ENCODE measurements at places on chromosomes 6 and 20. TPM values are rescaled to one million over a fixed set of nuclear protein-coding genes. Genes with fewer than 3 reads are reported as not detected.

HLA-DQA1 gene
- total RNA-seq: not detected

C4A gene
- total RNA-seq: 4.2 TPM

VWA7 gene
- total RNA-seq: not detected

ZBTB12 gene
- 2.7 TPM for total RNA-seq

DNA sequence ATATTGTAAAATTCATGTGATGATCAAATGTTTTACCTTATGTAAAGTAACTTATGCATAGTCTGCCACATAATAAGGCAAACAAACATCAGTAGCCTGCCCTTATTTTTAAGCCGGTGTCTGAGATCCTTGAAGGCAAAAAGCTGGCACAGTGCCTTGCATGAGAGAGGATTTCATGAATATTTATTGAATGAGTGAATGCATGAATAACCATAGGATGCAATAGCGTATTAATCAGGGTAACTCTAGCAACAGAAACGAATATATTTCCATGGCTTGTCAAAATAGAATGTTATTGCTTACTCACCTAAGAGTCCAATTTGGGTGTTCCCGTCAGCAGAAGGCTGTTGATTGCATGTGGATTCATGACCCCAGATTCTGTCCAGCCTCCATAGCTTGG lies 34.9 kb downstream of the BTBD3 start:
- DNase-seq: no peak

DNA sequence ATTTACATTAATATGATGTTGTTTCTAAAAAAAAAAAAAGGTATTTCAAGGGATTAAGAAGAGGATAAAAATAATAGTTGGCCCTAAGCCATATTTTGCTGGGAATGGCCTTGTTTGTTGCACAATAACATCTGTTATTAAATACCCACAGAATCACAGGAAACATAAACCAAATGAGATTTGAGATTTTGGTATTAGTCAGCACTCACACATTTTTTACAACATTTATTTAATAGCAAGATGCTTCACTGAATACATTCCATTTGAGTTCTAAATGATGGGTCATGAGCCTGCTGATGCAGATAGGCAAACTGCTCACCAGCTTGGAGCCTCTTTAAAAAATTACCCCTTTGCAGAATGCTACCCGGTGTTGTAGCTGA lies 92.9 kb upstream of the ENPP5 start:
- DNase-seq: peak; percentile 74

DNA sequence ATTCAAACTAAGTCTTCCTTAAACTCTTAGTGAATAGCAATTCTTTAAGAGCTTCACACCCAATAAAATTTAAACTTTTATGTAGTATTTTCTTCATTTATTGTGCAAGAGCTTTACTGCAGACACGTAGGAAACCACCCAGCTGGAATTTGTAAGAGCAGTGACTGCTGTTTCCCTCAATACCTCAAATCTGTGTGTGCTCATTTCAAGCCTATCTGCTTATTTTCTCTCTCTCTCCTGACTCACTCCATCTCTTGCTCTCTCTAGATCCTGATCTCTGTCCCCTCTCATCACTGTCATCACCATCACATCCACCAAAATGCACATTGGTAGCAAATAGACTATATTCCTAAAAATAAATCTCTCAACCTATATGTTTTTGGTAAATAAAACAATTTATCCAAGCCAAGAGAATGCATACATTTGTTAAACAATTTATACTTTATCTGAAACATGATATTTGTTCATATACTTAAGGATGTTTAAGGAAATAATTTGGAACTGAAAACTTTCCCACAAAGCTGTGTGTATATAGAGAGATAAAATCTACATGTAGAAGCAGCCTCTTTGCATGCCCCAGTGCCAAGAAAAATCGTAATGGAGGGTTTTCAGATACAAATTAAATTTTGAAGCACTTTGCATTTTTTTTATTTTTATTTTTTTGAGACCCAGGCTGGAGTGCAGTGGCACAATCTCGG lies 273.0 kb downstream of the TFAP2A start:
- no peak for DNase-seq

DNA sequence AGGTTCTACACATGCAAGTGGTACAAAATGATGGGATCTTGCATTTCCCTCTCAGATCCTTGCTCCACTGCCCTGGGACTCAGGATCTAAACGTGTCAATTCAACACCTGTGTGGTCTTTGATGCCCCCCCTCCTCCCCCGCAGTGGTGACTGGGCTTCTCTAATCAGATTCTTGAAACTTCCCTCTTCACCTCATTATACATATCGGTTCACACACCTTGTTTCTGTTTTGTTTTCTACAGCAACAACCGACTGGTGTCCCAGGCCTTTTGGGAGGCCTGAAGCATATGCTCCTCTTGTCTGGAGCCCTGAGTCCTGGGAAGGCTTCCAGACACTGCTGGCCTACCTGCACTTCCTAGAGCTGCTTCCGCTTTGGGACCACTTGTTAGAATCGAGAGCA lies 20.0 kb downstream of the SAMD3 start:
- DNase-seq: no peak

GRCh38 chr20:53900380-53900999 lies 169.9 kb downstream of the BCAS1 start:
- peak; percentile 32 for DNase-seq

- no peak for DNase-seq
These were observed 315.4 kb upstream of the SASH1 start for GRCh38 chr6:148027201-148027600.

DNA sequence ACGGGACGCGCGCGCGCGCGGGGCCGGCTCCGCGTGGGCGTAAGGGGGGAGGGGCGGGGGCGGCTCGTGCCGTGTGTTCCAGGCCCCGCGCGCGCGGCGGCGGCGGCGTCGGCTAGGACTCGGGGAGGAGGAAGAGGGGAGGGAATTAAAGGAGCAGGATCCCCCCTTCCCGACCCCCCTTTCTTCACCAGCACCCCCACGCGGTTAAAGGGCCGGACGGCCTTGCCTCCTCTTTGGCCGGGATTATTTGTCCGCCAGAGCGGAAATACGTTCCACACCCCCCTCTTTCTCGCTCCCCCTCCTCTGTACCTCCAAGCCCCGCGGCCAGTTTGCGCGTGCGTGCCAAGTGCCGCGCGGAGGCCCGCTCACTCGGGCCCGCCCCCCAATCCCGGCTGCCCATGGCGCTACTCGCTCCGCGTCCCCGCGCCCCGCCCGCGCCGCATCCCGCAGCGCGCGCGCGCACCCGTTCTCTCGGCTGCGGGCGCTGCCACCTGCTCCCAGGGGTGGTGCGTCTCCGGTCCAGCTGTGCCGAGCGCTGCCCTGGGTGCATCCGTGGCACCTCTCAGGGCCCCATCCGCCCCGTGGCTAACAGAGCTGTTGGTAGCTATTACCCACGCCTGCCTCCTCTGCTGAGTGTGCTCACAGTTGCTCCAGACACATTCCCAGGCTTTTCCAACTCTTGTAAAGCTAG lies at the start of gene ZBTB12:
ZBTB12 (minus strand) TSS at position 134 of the 691 bp plus-strand sequence. CDS start 781 bp downstream, outside the sequence.
- peak; percentile 97 for DNase-seq

DNA sequence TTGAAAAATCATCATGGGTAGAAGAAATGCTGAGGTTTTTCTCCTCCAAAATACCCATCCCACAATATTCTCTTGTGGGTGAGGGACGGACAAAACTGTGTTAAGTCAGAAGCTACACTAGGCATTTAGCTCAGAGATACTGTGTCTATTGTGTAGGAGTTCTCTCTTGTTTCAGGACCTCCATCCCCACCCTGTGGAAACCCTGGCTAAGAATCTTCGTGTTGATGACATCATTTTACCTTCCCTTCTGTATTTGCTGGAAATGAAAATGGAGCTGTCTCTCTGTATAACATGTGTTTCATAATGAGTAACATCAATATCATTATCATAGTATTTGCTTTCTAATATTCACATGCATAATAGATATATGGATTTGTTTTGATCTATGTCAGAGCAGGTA lies 1193.0 kb upstream of the CITED2 start:
- DNase-seq: peak; percentile 38

DNA sequence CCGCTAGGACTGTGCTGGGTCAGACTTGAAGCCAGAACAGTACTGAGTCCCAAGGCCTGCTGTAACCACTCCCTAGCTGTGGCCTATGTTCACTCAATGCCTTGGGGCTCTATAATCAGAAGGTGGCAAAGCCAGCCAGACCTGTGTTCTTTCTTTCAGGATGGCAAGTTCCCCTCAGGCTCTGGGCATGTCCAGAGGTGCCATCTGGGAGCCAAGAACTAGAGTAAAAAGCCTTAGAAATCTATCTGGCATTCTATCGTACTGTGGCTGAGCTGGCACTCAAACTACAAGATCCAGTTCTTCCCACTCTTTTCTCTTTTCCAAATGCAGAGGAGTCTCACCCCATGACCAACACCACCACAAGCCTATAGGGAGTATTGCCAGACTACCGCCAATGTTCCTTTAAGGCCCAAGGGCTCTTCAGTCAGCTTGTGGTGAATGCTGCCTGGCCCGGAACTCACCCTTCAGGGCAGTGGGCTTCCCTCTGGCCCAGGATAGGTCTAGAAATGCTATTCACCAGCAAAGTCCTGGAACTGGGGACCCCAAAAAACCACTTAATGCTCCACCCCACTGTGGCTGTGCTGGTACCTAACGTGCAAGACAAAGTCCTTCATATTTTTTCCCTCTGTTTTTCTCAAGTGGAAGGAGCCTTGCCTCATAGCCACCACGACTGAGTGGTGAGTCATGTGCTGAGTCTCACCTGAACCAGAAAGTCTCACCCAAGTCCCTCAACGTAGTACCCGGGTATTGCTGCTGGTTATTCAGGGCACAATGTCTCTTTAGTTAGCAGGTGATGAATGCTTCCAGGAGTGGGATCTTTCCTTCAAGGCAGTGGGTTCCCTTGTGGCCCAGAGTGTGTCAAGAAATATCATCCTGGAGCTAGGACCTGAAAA lies 8.6 kb upstream of the SIRPB2 start:
- DNase-seq: no peak

GRCh38 chr6:161949531-161949930 lies 675.7 kb upstream of the AGPAT4 start:
- DNase-seq: peak; percentile 9

DNA sequence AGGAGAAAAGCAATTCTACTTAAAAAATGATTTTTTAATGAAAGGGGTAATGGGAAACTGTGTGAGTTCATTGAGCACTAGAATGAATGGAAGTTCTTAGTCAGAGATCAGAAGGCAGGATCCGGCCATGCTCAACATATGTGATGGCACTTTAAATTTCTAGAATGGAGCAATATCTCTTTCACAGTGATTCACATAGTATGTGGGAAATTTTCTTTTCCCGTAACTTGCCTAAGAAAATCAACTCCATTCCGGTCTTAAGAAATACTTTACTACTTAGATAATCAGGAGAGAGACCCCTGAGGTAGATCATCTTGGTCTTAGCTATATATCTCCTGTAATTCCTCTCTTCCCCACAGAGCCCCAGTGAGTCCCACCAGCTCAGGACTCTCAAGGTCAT lies 131.8 kb downstream of the SCML4 start:
- no peak for DNase-seq
